ENCODE measurements at places on chromosomes 7 and 10.

DNA sequence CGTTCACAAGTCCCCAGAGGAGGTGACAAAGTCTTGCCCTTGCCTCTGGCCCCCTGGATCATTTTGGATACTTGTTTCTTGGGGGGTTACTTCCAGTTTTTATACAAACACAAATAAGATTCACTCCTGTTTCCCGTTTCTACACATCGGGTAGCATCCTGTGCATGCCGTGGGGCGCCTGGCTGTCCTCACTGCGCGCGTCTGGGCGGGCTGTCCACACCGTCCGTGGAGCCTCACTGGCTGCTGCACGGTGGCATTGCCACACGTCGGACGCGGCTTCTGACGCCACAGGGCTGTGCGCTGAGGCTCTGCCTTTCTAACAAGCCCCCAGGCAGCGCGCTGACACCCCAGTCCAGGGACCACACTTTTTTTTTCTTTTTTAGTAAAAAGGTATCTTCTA, 18.4 kb downstream of the BNIP3 start:
- DNase-seq, result no peak

DNA sequence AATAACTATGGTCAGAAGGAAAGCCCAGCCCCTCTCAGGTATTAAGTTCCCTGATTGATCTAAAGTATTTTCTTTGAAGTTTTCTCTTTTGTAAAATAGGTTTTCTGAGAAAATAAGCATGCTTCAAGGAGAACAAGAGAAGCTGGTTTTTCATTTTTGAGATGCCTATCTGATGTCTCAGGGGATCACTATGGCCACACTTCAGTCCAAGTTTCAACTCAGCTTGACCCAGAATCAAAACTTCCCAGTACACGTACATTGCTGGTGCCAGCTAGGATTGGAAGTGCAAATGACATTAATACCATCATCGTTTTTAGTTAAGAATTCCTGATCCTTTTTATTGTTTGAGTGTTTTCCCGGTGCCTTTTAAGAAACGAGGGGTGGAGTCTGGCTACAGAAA, 7.2 kb downstream of the ITIH5 start:
- DNase-seq, result peak; percentile 26

GRCh38 chr10:89845541-89846280, 144.3 kb downstream of the KIF20B start:
- peak; percentile 47 for DNase-seq

DNA sequence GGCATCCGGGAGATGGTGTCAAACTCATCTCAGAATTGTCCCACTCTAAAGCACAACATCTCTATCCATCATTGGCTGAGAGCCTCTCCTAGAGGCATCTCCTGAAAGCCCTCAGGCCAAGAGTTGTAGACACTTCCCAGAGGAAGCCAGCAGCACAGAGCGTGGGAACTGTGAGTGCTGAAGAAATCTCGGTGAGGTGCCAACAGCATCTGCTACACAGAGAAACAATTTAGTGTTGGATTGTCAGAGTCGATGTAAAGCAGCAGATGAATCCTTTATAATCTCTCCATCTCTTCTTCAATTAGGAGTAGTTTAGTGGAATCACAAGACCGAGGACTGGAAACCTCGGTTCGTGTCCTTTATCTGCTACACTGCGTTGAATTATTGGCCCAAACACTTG, 172.2 kb downstream of the C7orf25 start:
- DNase-seq, result peak; percentile 36

DNA sequence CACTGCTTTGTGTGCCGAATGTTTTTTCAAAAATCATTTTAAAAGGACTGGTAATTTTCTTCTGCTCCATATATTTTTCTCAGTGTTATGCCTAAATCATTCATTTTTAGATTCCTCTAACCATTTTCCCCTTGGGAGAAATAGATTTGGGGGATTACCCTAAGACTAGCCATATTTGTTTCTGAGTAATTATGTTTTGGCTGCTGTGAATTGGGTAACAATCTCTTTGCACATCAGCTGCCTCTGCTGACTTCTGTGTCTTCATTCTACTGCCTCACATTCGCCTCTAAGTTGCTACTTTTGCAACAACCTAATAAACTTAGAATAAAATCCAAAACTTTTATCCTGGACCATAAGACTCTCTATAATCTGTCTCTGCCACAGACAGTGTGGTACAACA, 18.5 kb upstream of the MRC1 start:
- no peak for DNase-seq

All from fibroblast of skin of back (primary cell).